Esophagus squamous epithelium (tissue), 5 donors: ENCODE measurements at places on chromosomes 1 and 21. TPM values are rescaled to one million over a fixed set of nuclear protein-coding genes. Genes with fewer than 3 reads are reported as not detected.

The CHRM3 gene
- 1.5 TPM for total RNA-seq

The REN gene
- not detected for total RNA-seq

The PODN gene
- total RNA-seq: 25.5 TPM

The ITLN2 gene
- total RNA-seq: not detected

The UBE4B gene
- 60.3 TPM for total RNA-seq

The KIFAP3 gene
- 17.0 TPM for total RNA-seq

The SPRR4 gene
- 1.3 TPM for total RNA-seq

The PRAMEF27 gene
- not detected for total RNA-seq

The FAM72D gene
- 0.38 TPM for total RNA-seq

The LYPLAL1 gene
- total RNA-seq: 29.1 TPM

The LCE6A gene
- not detected for total RNA-seq

The ATAD3B gene
- 33.6 TPM for total RNA-seq

The RAP1GAP gene
- total RNA-seq: 6.8 TPM

The ETS2 gene
- 84.4 TPM for total RNA-seq

The CD52 gene
- total RNA-seq: 15.1 TPM

The PGBD5 gene
- 3.8 TPM for total RNA-seq

The CACNA1S gene
- total RNA-seq: not detected

The RGS13 gene
- not detected for total RNA-seq

The ARHGEF16 gene
- 20.9 TPM for total RNA-seq

The STUM gene
- total RNA-seq: 0.15 TPM

The ETV3L gene
- not detected for total RNA-seq

The DNMT3L gene
- not detected for total RNA-seq

The ZNF678 gene
- 1.5 TPM for total RNA-seq

The IL20 gene
- not detected for total RNA-seq

The LAX1 gene
- 1.7 TPM for total RNA-seq

The GNL2 gene
- 29.2 TPM for total RNA-seq

The RXRG gene
- 0.38 TPM for total RNA-seq

The SF3B4 gene
- total RNA-seq: 12.8 TPM

The ADAMTS5 gene
- total RNA-seq: 2.0 TPM

The C1QA gene
- total RNA-seq: 123 TPM
